ENCODE measurements at places on chromosomes 7 and 10. TPM values are rescaled to one million over a fixed set of nuclear protein-coding genes. Genes with fewer than 3 reads are reported as not detected.

The ANKRD61 gene
- 1.4 TPM for polyA plus RNA-seq

The IFRD1 gene
- polyA plus RNA-seq = 44.0 TPM

The TMEM229A gene
- 0.08 TPM for polyA plus RNA-seq

The SPDYE3 gene
- 6.0 TPM for polyA plus RNA-seq

The ABCA13 gene
- 0.87 TPM for polyA plus RNA-seq

The C10orf105 gene
- 0.24 TPM for polyA plus RNA-seq

The WNT2 gene
- 1.2 TPM for polyA plus RNA-seq

The DKK1 gene
- 56.5 TPM for polyA plus RNA-seq

The MYH16 gene
- polyA plus RNA-seq = not detected

The SEMA3E gene
- 2.4 TPM for polyA plus RNA-seq

The OLAH gene
- polyA plus RNA-seq = 0.34 TPM

The FKBP6 gene
- polyA plus RNA-seq = 0.17 TPM

The PPP1R3C gene
- 34.8 TPM for polyA plus RNA-seq

The C7orf57 gene
- 0.07 TPM for polyA plus RNA-seq

The SFTPA2 gene
- polyA plus RNA-seq = 0.34 TPM

The PTER gene
- polyA plus RNA-seq = 23.6 TPM

The GLI3 gene
- 15.7 TPM for polyA plus RNA-seq

The HOXA4 gene
- 23.4 TPM for polyA plus RNA-seq

The NXPH1 gene
- 0.12 TPM for polyA plus RNA-seq

The TRAPPC14 gene
- 32.2 TPM for polyA plus RNA-seq

The RASA4B gene
- polyA plus RNA-seq = 7.3 TPM

The NPY4R gene
- not detected for polyA plus RNA-seq

The VSTM4 gene
- 13.2 TPM for polyA plus RNA-seq

The GDF10 gene
- polyA plus RNA-seq = 6.1 TPM

The GRM3 gene
- 0.19 TPM for polyA plus RNA-seq

The PPA1 gene
- polyA plus RNA-seq = 115 TPM

The GRID2IP gene
- 1.2 TPM for polyA plus RNA-seq

The ITIH5 gene
- 19.9 TPM for polyA plus RNA-seq

The PKD2L1 gene
- not detected for polyA plus RNA-seq

The BTBD16 gene
- 1.0 TPM for polyA plus RNA-seq

The PON1 gene
- polyA plus RNA-seq = 1.0 TPM

The GDF2 gene
- polyA plus RNA-seq = not detected

Measured in left renal pelvis (tissue), 4 donors.